ENCODE measurements at places on chromosomes 16 and 17. TPM values are rescaled to one million over a fixed set of nuclear protein-coding genes. Genes with fewer than 3 reads are reported as not detected.

The KRT12 gene
- total RNA-seq = not detected

The HOXB6 gene
- 0.63 TPM for total RNA-seq

The OR3A3 gene
- not detected for total RNA-seq

The ZFPM1 gene
- 5.2 TPM for total RNA-seq

The TPSB2 gene
- not detected for total RNA-seq

The SLC46A1 gene
- total RNA-seq = 2.0 TPM

The ZNF785 gene
- 8.3 TPM for total RNA-seq

The SPNS3 gene
- not detected for total RNA-seq

The CNTNAP1 gene
- 41.5 TPM for total RNA-seq

The PIPOX gene
- total RNA-seq = 3.0 TPM

The TUBG1 gene
- total RNA-seq = 15.3 TPM

The CEMP1 gene
- total RNA-seq = not detected

The TMC7 gene
- 1.5 TPM for total RNA-seq

The NLRP1 gene
- 35.1 TPM for total RNA-seq

The FZD2 gene
- 16.4 TPM for total RNA-seq

The PABPN1L gene
- total RNA-seq = not detected

The KCNJ2 gene
- total RNA-seq = 1.4 TPM

The SPN gene
- total RNA-seq = not detected

The CES5A gene
- not detected for total RNA-seq

The KRTAP2-2 gene
- total RNA-seq = not detected

The EPX gene
- total RNA-seq = not detected

The SP6 gene
- not detected for total RNA-seq

The TGFB1I1 gene
- 56.7 TPM for total RNA-seq

The NXN gene
- total RNA-seq = 18.1 TPM

The KRT28 gene
- total RNA-seq = not detected

The SGCA gene
- 0.90 TPM for total RNA-seq

The SLC6A2 gene
- not detected for total RNA-seq

The SAMD14 gene
- 1.6 TPM for total RNA-seq

The DPEP3 gene
- total RNA-seq = not detected

The TCAP gene
- total RNA-seq = 0.49 TPM

The NTN1 gene
- total RNA-seq = 0.81 TPM

The TMEM92 gene
- total RNA-seq = 0.09 TPM

The HS3ST6 gene
- not detected for total RNA-seq

The PDXDC1 gene
- total RNA-seq = 61.0 TPM

The CRHR1 gene
- not detected for total RNA-seq

The CCL5 gene
- not detected for total RNA-seq

The TBC1D3L gene
- 2.2 TPM for total RNA-seq

The TNFRSF12A gene
- total RNA-seq = 26.7 TPM

The MYH8 gene
- not detected for total RNA-seq

The CEP112 gene
- 7.2 TPM for total RNA-seq

The TBC1D3I gene
- total RNA-seq = 0.09 TPM

The IKZF3 gene
- total RNA-seq = not detected

The SULT1A4 gene
- 1.3 TPM for total RNA-seq

The RBFOX1 gene
- total RNA-seq = not detected

The TERB1 gene
- total RNA-seq = 0.08 TPM

The LRRC75A gene
- 6.1 TPM for total RNA-seq

The CSH1 gene
- total RNA-seq = not detected

The TNFRSF13B gene
- not detected for total RNA-seq

The ANTKMT gene
- total RNA-seq = 70.1 TPM

The IL32 gene
- 7.6 TPM for total RNA-seq

The PRAC1 gene
- not detected for total RNA-seq

The BCO1 gene
- not detected for total RNA-seq

The SLC9A5 gene
- total RNA-seq = 0.65 TPM

The TSNAXIP1 gene
- total RNA-seq = 1.8 TPM

The SKA2 gene
- 136 TPM for total RNA-seq

The DGKE gene
- 5.2 TPM for total RNA-seq

The FCSK gene
- total RNA-seq = 8.9 TPM

The IGSF6 gene
- total RNA-seq = not detected

The C16orf96 gene
- total RNA-seq = not detected

Measured in fibroblast of the aortic adventitia (primary cell).